ENCODE measurements at places on chromosomes 16 and 17. TPM values are rescaled to one million over a fixed set of nuclear protein-coding genes. Genes with fewer than 3 reads are reported as not detected.

Gene GAS2L2
- total RNA-seq, result 0.07 TPM

Gene ATMIN
- 57.8 TPM for total RNA-seq

Gene SLC52A1
- 0.50 TPM for total RNA-seq

Gene CDH15
- total RNA-seq, result 0.34 TPM

Gene NPW
- total RNA-seq, result not detected

Gene DNAJA3
- 80.7 TPM for total RNA-seq

Gene MT1F
- 4.3 TPM for total RNA-seq

Gene TBC1D3G
- not detected for total RNA-seq

Gene BCKDK
- 18.7 TPM for total RNA-seq

Gene HSD17B2
- total RNA-seq, result 45.8 TPM

Gene CIBAR2
- not detected for total RNA-seq

Gene PIPOX
- total RNA-seq, result 0.28 TPM

Gene CRYBA1
- not detected for total RNA-seq

Gene MSI2
- 35.7 TPM for total RNA-seq

Gene PRDM7
- not detected for total RNA-seq

Gene PRRT2
- total RNA-seq, result not detected

Gene ZDHHC1
- total RNA-seq, result 5.3 TPM

Gene FOXJ1
- total RNA-seq, result not detected

Gene KRT13
- 231 TPM for total RNA-seq

Gene COPS3
- total RNA-seq, result 74.2 TPM

Gene GNPTG
- 23.9 TPM for total RNA-seq
